ENCODE measurements at places on chromosomes 1 and 21.
A peak's percentile ranks its signal among the peaks of the same experiment; 100 is the strongest.

DNA sequence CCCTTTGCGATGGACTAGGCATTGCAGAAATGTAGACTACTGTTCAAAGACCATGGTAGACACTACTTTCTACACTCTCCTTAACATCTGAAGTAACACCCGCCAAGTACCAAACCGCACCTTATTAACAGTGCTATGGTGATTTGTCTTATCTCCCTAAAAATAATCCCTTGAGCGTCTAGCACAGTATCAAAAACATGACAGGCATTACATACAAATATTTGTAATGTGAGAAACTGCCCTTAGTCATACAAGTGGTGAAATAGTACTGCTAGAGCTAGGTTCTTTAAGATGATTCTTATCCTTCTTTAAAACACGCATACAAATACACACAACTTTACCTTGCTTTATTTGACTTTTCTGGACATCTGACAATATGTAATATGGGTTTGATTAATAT is 27.2 kb downstream of the PUM1 start:
- no peak for DNase-seq

DNA sequence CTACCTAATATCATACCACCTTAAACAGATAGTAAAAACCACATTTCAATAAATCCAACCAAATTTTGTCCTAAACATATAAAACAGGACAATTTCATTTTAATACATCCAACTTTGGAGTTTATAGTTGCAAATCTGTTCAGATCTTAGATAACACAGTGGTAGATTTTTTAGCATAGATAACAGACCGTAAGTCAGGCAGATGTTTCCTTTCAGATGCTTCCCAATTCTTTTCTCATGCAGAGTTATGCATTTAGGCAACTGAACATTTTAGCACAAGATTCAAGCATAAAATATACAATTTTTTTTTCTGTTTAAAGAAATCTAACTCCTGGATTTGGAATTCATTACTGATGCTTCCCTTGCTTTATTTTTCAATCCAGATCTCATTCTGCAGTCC is 156.5 kb upstream of the ZNHIT6 start:
- DNase-seq, result no peak

GRCh38 chr1:203673550-203674411 is 47.1 kb downstream of the ATP2B4 start:
- peak; percentile 66 for DNase-seq

- DNase-seq, result no peak
These were observed 657 bp upstream of the HDAC1 start for GRCh38 chr1:32291145-32291707.

- DNase-seq, result no peak
These were observed 110.3 kb upstream of the TRABD2B start for GRCh38 chr1:48107516-48107915.

- no peak for DNase-seq
These were observed 1809.6 kb downstream of the BRINP3 start for GRCh38 chr1:188668083-188668482.

DNA sequence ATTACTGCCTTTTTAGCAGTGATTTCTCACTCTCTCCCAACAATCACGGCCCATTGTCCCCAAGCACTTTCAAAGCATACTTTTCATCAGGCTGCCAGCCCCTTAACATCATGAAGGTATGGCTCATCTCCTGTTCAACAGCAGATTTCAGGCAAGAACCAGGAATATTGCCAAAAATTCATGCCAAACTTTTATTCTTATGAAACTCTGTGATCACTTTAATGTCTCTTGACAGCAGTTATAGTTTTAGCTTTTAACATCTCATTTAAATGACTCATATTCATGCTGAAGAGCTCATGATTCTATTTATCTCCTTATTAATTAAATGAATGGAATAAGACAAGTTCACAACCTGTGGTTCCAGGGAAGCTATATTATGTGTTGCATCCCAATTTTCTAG is 235.1 kb downstream of the GRIK1 start:
- DNase-seq, result no peak

GRCh38 chr1:66044912-66045311 is 252.2 kb downstream of the PDE4B start:
- DNase-seq, result no peak

- DNase-seq, result peak; percentile 63
These were observed 959 bp downstream of the CD58 start for GRCh38 chr1:116569776-116570357.

DNA sequence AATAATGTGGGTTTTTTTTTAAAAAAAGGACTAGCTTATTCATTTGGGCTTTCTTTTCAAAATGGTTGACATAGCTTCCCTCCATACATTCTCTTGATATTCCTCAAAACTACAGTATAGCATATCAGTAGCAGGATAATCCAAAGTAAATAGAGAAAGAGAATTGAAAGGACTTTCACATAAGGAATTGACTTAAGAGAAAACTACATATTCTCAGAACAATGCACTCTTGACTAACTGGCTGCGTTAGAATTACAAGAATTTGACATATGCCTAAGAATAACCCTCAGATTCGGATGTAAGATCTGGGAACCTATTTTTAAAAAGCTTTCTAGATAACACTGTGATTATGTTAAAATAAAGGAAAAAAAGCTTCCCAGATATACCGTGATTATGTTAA is 3.1 kb downstream of the PRKAB2 start:
- DNase-seq, result no peak

DNA sequence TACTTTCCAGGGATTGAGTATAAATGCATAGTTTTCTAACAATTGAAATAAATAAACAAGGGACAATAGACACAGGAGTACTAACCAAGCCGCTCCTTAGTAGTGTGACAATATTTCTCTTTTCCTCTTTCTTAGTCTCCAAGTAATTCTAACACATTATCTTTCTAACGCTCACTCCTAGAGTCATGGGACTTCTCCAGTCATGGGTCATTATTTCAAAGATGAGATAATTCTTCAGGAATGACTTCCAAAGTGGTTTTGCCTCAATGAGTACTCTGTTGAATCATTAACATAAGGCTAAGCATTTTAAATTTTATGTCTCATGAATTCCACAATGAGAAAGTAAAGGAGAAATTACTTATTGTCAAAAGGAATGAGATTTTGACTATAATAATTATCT is 605.8 kb upstream of the ADAMTS5 start:
- no peak for DNase-seq

- DNase-seq, result no peak
These were observed 159.7 kb downstream of the PTGER3 start for GRCh38 chr1:70887936-70888335.

GRCh38 chr1:87594736-87595383 is 266.2 kb downstream of the LMO4 start:
- DNase-seq, result no peak

- DNase-seq, result no peak
These were observed 144.6 kb downstream of the PGBD5 start for GRCh38 chr1:230281556-230281955.

DNA sequence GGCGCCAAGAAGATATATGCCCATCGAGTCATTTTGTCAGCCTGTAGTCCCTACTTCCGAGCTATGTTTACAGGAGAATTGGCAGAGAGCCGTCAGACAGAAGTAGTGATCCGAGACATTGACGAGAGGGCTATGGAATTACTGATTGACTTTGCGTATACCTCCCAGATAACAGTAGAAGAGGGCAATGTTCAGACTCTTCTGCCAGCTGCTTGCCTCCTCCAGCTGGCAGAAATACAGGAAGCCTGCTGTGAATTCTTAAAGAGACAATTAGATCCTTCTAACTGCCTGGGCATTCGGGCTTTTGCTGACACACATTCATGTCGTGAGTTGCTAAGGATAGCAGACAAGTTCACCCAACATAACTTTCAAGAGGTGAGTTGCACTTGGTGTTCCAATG is 19.1 kb downstream of the KLHL20 start:
- DNase-seq, result no peak

DNA sequence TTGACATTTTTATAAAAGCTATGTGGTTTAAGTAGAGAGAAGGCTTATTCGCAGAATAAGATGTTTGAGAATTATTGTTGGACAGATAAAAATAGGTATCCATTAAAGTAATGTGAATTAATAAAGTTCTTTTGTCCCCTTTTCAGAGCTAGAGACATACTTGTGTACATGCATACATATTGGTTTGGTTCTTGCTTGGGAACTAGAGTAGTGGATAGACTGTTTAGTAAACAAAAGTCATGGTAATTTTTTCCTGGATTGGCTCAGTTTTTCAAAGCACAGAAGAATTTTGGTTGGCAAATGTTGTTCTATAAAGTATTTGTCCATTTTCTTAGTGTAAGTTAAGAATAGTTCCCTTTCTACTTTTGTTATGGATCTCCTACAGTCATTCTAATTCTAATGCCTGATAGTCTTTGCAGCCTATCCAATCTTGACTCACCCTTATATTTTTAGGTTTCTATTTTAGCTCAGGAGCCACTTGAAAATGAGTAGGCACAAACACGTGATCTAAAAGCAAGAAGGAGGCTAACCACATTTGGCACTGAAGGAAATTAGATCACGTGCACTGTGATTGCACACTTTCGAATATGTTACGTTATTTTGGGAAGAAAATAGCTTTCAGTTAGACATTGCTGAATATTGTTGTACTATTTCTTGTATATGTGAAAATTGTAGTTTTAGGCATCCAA is 47.0 kb downstream of the RABGAP1L start:
- DNase-seq, result no peak

DNA sequence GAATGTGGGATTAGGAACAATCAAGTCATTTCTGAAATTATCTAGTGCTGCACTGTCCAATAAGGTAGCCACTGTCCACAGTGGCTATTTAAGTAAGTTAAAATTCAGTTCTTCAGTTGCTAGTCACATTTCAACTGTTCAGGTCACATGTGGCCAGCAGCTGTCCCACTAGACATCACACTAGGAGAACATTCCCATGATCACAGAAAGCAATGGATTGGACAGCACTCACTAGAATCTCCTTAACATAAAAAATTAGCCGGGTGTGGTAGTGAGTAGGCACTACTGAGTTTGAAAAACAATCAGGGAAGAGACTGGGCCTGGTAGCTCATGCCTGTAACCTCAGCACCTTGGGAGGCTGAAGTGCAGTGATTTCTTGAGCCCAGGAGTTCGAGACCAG is 33.6 kb downstream of the NUP133 start:
- DNase-seq, result no peak

- no peak for DNase-seq
These were observed 83.0 kb downstream of the ST6GALNAC5 start for GRCh38 chr1:76950306-76950705.

Measured in activated naive CD4-positive, alpha-beta T cell treated with Interleukin-2 at 50 U/mL for 16 hours (primary cell).